ENCODE measurements at places on chromosomes 7 and 10. TPM values are rescaled to one million over a fixed set of nuclear protein-coding genes. Genes with fewer than 3 reads are reported as not detected.
A peak's percentile ranks its signal among the peaks of the same experiment; 100 is the strongest.

DNA sequence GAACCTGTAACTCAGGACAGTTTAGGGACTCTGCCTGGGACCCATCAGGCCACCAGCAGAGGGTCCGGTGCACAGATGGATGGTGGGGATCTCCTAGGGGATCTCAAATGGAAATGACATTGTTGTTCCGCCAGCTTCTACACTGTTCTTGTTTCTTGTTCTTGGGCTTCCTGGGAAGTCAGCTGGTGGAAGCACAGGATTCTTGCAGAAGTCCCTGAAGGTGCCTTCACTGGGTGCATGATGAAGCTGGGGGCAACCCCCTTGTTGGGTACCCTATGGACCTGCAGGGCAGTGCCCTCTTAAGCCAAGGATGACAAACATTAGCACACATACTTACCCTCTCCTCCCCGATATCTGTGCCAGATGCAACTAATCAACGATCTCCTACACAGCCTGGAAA, 18.6 kb downstream of the SFTPD start:
- DNase-seq: no peak

GRCh38 chr10:110022716-110023504, 15.1 kb downstream of the ADD3 start:
- DNase-seq: no peak

DNA sequence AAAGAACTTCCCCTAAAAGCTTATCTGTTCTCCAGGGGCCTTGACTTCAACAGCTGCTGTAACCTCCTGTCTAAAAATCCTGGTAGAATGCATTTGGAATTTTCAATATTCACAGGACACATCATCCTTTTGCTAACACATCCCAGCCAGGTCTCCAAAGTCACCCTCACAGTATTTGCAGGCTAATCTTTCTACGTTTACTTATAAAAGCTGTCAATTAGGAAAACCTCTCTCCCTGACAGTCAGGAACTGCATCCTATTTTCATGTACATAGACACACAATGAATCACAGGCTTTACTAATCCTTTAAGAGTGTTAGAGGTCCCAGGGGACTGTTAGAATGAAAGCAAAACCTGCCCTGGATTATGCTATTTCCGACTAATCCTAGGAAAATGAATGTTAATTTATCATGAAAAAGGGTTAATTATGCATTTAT, 102.2 kb downstream of the GFRA1 start:
- DNase-seq: no peak

DNA sequence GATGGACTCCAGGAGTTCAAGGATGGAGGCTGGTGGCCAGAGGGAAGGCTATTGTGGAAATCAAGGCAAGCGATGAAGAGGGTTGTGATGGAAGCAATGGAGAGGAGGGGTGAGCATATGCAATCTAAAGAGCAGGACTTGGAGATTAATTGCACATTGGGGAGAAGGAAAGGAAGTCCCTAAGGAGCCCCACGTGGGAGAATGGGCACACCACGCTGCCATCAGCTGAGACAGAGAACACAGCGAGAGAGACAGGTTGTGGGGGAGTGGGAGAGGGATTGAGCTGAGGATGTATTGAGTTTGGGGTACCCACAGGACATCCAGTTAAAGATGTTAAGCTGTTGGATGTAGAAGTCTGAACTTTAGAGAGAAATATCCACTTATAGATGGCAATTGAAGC, 73.6 kb downstream of the TMEM178B start:
- no peak for DNase-seq

DNA sequence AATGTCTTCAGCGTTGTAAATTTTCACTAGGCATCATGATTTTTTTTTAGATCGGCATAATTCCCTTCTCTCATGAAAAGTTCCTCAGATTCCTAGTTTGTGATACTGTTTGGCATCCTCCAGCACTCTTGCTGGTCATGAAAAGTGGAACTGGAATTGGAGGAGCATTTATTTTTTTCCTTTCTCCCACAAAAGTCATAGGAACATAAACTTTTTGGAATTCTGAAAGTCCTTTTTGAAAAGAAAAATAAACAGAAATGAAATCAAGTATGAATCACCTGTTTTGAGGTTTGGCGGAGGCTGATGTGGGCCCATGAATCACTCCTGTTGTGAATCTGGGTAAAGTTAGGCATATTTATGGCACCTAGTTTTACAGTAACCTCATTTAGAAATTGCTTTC, 17.7 kb downstream of the CACNB2 start:
- DNase-seq: no peak

DNA sequence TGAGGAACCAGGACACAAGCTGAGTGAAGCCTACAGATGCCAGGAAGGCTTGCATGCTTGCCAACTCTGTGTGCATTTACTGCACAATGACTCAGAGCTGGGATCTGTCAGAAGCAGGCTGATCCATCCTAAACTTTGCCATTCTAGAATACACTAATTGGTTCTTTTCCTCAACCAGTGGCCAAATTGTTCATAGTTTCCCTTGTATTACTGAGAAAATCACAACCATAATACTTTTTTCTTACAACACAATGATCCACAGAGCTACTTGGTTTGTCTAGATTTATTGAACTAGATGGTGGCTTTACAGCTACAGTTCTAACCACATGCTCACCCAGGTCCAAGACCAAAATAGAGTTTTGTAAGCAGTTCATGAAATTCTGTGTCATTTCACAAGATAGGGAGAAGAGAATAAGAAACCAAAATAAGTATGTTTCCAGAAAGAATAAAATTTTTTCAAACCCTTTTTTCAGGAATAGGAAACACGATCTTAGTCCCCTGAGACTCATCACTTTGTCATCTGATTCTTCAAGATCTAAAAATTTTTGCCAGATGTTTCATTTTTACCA, 21.0 kb upstream of the LRRC17 start:
- no peak for DNase-seq

DNA sequence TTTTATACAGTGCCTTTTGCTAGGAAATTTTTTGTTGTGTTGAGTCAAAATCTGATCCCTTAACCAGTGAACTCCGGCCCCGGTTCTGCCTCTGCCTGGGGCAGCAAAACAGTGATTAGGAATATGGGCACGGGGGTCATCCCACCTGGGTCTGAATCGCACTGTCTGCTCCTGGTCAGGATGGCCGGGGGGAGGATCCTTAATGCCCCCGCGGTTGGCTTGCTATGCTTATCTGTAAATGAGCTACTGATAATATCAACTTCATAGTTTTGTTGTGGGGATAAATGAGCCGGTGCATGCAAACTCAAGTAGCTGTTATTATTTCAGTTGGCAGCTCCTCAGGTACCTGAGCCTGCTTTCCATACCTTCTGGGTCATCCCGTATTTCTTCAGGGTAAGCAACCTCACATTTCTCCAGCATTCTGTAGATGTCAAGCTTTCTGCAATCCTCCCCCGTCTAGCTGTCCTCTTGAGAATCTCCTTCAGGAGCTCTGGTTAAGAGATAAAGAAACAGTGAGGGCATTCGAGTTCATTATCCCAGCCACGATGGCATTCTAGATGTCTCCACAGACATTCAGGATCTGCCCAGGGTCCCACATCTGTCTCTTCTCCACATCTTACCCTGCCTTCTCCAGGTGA, 592.2 kb downstream of the SDK1 start:
- DNase-seq: no peak

DNA sequence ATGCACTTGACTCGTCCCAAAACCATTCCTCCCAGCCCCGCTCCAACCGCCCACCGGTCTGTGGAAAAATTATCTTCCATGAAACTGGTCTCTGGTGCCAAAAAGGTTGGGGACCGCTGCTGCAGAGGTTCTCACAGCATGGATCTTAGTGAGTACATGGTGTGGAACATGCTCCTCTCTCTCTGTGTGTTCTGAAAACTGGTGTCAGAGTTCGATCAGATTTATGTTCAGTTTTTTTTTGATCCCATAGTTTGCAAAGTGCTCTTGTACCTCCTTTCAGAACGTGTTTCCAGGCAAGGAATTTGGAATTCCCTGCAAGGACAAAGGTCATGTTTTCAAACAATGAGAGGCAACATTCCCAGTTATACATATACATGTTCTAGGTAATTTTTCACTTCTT, 61.2 kb upstream of the FAM171A1 start:
- no peak for DNase-seq

DNA sequence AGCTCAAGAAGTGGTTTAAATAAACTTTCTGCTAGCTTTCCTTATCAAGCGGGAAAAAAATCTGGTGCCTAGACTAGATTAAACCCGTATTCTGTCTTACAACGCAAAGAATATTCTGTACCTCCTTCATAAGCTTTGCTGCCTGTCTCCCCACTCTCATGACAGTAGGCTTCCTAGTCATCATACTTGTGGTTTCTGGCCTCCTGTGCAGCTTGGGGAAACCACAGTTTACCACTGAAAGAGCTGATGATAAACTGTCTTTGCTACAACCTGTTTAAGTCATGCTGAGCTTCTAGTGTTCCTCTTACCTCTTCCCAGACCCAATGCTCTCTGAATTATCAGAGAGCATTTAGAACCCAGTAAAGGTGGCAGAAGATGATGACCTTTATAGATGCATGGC, 55.0 kb downstream of the PODXL start:
- DNase-seq: peak; percentile 43

- DNase-seq: no peak
Observed at GRCh38 chr7:39428221-39428620, 138.0 kb upstream of the YAE1 start.

DNA sequence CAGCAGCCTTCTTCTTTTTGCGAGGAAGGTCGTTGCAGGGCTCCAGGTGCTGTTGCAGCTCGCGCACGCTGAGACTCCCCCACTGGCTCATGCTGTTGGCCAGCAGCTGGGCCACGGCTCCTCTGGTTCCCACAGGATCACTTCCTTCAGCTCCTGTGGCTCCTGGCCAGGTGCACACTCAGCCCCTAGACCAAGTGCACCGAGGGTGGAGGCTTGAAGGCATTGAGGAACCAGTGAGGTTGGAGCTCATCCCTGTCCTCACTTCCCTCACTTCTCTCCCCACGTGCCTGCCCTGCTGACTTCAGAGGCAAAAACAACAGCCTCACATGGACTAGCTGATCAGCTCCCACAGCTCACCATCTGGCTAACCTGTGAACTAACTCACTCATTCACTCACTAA, 46.2 kb upstream of the ADRB1 start:
- no peak for DNase-seq

VWA2 gene
- not detected for total RNA-seq

SPDYE6 gene
- total RNA-seq: not detected

PPRC1 gene
- 52.5 TPM for total RNA-seq

Data from T-cell (primary cell).